ENCODE measurements at places on chromosomes 5 and 9. TPM values are rescaled to one million over a fixed set of nuclear protein-coding genes. Genes with fewer than 3 reads are reported as not detected.

GRCh38 chr5:38553001-38553521 lies 3.4 kb downstream of the LIFR start:
- no peak for DNase-seq

GRCh38 chr5:145236127-145236526 lies 599.0 kb downstream of the PRELID2 start:
- no peak for DNase-seq

DNA sequence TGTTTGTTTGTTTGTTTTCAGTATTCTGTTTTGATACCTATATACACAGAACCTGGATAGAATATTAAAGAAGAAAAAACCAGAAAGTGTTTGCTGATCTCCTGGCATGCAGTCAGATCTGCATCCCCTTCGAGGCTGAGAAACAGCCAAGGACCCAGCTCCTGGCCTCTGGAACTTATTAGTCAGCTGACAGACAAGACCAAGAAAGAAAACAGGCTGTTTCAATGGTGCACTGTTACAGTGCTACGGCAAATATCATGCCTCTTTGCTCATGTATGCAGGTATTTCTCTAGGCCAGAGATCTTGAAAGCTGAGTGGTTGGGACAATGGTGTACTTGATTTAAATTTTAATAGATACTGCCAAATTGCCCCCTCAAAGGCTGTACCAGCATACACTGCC lies 95.0 kb downstream of the C5orf15 start:
- DNase-seq = no peak

DNA sequence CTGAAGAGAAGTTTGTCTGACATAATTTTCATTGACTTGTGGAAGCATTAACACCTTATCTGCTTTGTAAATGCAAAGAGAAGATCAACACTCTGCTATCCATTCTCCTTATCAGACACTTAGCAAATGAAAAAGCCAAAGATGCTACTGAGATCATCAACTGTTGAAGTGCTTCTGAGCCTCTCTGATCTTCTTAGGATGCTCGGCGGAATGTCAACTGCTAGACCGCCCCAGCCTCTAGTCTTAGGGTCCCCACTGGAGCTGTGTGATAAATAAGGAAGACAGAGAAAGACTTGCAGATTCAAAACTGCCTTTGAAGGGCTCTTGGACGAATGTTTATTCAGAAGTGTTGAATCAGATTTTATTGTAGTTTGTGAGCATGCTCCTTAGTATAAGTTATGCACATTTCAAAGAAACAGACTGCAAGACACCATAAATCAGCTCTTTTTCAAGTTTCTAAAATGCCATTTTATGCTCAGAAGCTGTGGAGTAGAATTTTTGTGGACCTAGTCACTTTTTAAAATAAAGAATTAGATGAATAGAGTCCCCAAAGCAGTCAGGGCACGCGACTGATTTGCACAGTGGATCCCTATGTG lies 197.9 kb downstream of the DIRAS2 start:
- no peak for DNase-seq

GRCh38 chr9:72113056-72113455 lies 36.2 kb upstream of the GDA start:
- DNase-seq = no peak

DNA sequence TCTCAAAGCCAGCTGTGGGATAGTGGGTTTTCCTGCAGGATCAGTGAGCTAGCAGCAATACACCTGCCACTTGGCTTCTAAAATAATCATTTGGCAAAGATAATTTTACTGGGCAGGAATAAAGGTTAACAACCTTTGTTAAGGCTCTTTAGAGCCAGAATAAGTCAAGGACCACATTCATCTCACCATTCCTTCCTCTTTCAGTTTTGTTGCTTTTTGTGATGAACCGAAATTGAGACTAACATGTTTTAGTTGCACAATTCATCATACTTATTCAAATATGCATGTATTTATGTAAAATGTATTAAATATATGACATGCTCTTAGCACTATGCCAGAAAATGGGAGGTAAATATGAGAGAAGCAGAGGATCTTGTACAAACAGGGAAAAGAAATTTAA lies 824.4 kb upstream of the TYRP1 start:
- DNase-seq = no peak

DNA sequence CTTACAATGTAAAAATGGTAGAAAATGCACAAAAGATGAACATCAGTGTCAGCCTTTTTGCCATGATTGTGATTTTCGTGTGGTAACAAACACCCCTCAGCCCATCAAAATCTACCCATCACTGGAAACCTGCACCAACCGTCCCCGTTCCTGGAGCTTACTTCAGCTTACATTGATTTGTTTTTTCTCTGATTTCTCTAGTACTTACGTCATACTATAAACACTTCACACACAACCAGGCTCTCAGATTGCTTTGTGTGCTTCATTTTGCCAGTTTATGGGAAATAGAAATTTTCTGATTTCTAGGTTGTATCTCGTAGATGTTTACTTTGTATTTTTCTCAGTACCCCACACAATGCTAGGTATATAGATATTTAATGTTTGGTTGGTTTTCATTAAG lies 129.1 kb downstream of the RAB3C start:
- DNase-seq = no peak

GRCh38 chr5:56328753-56329560 lies 95.8 kb upstream of the ANKRD55 start:
- no peak for DNase-seq

GRCh38 chr5:72951671-72952468 lies 4.0 kb upstream of the FCHO2 start:
- no peak for DNase-seq

DNA sequence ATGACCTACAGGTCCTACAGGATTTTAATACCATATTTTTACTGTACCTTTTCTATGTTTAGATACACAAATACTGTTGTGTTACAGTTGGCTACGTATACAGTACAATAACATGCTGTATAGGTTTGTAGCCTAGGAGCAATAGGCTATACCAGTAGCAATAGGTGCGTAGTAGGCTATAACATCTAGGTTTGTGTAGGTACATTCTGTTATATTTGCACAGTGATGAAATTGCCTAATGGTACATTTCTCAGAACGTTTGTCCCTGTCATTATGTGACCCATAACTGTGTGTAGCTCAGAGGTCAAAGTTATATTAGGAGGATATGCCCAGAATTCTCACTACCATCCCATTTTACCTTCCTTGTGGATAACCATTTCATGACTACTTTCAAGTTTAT lies 59.7 kb downstream of the NIPBL start:
- no peak for DNase-seq

- no peak for DNase-seq
These were observed 94.7 kb upstream of the ZNF366 start for GRCh38 chr5:72601861-72602260.

GRCh38 chr5:159021901-159022556 lies 77.7 kb downstream of the EBF1 start:
- DNase-seq = peak; percentile 33

GRCh38 chr5:143386725-143387124 lies 16.8 kb downstream of the NR3C1 start:
- DNase-seq = no peak

DNA sequence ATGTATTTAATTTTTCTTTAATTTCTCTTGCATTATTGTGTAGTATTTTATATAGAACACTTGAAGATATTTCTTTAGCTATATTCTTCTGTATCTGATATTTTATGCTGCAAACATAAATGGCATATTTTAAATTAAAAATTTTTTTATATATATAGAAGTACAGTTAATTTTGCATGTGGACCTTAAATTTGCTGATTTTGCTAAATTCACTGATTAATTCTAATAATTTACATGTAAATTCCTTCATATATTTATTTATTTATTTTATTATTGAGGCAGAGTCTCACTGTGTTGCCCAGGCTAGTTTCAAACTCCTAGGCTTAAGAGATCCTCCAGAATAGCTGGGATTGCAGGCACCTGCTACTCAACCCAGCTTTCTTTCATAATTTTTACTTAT lies 276.9 kb downstream of the PRR16 start:
- DNase-seq = no peak

GRCh38 chr5:137478043-137478442 lies 21.1 kb downstream of the SPOCK1 start:
- no peak for DNase-seq

GRCh38 chr9:122281368-122281767 lies 16.7 kb downstream of the MRRF start:
- DNase-seq = no peak

- DNase-seq = no peak
These were observed 150.3 kb downstream of the UNC13B start for GRCh38 chr9:35311891-35312639.

- DNase-seq = no peak
These were observed 90.8 kb downstream of the VAV2 start for GRCh38 chr9:133901184-133901835.

The SHOC1 gene
- total RNA-seq = not detected

The FAXDC2 gene
- 91.0 TPM for total RNA-seq

The RAB14 gene
- total RNA-seq = 72.3 TPM

Data from mucosa of gallbladder (tissue), 1 donor.